Activated naive CD4-positive, alpha-beta T cell treated with anti-CD3 and anti-CD28 coated beads, Interleukin-2, amount 50 U/mL, for 16 hours (primary cell): ENCODE measurements at places on chromosomes 4 and X.

GRCh38 chr4:87089368-87089767 lies 131.1 kb downstream of the KLHL8 start:
- no peak for DNase-seq

GRCh38 chrX:130468395-130468923 lies 66.7 kb downstream of the RBMX2 start:
- no peak for DNase-seq

- DNase-seq, result no peak
Observed at GRCh38 chr4:15683143-15683495, 1.5 kb downstream of the FAM200B start.

- no peak for DNase-seq
Observed at GRCh38 chr4:102828497-102828808, 1.1 kb upstream of the UBE2D3 start.

- DNase-seq, result no peak
Observed at GRCh38 chrX:153628129-153628528, 18.9 kb upstream of the DUSP9 start.
